Activated CD4-positive, alpha-beta T cell treated with anti-CD3 and anti-CD28 coated beads for 4 hours (primary cell): ENCODE measurements at places on chromosomes 12 and 14.

DNA sequence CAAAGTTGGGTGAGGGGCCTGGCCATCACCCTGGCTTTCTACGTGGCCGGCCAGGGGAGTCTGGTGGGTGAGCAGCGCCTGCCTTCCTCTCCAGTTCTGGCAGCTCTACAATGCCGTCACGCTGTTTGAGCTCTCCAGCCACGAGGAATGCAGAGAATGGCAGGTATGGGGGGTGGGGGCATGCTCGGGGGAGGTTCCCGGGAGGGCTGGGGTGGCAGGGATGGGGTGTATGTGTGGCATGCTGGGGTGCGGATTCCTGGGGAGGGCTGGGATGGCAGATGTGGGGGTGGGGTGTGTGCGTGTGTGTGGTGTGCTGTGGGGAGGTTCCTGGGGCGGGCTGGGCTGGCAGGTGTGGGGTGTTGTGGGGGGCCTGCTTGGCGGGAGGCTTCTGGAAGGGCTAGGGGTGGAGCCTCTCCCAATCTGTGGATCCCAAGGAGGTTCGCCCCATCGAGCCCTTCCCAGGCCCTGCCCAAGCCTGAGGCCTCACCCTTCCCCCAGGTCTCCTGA, 18.5 kb downstream of the RHOF start:
- DNase-seq = no peak

DNA sequence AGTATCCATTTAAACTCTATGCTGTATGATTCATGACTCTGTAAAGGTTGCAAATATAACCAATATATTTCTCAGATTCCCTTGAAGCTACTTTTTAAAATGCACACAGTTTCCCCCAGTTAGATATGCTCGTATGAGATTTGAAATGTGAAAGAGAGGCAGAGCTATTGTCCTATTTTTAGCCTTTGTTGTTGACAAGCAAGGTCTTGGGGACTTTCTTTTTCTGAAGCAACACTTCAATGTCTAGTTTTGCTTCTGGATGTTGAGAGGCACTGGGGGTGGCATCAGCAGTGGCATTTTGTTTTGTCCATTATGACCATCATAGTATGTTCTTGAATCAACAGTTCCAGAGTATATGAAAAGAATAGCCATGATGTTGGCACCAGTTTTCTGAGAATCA, 63.4 kb downstream of the ASCL1 start:
- DNase-seq = no peak

DNA sequence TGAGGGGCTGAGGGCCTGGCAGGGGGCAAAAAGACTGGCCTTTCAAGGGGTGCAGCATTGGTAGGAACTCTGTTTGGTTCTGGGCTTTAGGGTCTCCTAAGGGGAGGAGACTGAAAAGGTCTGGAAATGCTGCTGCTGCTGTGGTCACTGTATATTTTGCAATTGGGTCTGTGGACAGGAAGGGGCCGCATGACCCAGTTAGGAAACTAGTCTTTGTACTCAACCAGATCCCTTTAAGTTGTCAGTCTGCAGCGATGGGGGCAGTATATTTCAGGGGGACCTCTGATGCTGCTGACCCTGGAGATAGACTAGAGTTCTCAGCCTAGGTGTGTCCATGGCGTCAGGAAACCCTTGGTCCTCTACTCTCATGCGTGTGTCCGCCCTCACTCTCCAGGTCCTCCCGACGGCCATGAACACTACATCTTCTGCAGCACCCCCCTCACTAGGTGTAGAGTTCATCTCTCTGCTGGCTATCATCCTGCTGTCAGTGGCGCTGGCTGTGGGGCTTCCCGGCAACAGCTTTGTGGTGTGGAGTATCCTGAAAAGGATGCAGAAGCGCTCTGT, 4.0 kb downstream of the LTB4R start:
- no peak for DNase-seq

DNA sequence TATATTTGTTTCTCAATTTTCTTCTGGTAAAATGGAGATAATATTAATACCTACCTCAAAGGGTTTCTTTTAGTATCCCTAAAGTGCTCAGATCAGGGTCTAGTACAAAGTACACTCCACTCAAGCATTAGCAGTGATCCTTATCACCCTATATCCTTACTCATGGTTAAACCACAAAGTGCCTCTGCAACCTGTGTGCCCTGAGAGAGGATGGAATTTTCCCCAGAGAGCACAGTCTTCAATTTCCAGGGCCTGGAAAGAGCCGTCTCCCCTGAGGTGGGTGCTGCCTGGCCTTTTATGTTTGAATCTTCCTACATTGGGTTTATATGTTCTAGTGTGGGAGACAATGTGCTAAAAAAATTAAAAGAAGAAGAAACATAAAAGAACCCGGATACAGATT, 183.1 kb upstream of the FBXO33 start:
- DNase-seq = no peak

DNA sequence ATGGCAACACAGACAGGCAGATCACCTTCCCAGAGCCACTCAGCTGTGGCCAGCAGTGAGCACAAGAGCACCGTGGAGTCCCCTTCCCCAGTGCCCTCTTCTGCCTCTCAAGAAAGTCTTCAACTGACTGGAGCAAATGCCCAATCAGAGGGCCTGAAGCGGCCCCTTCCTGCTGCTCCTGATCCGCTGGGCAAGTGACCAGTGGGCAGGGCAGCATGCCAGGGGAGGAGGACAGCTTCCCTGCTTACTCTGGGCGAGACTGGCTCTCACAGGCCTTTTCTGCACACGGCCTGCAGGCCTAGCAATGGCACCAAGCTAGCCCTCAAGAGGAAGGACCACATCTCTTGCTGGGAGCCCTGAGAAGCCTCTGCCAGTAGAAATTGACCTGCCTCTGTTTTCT, 890 bp downstream of the KRT71 start:
- no peak for DNase-seq

GRCh38 chr14:48584031-48584430, 908.6 kb upstream of the MDGA2 start:
- no peak for DNase-seq

DNA sequence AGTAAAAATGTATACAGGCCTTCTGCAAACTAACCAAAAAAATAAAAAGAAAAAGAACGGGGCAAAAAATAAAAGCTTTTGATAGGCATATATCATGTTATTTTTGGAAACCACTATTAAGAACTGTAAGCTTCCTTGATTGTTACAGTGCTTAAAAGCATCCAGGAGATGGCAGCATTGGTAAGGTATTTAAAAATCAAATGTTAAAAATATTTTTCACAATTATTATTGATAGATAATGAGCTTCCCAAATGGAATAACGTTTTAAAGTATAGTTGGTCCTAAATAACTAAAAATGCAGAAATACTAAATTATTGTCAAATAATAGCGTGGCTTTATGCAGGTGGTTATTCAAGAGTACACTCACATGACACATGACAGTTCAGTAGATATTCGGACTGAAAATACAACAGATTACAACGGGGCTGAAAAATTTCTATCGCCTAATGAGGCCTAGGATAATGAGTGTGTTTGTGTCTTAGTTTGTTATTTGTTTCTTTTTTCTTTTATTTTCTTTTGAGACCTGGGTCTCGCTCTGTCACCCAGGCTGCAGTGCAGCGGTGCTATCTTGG, 127.2 kb upstream of the ATF7IP start:
- no peak for DNase-seq

GRCh38 chr12:39230086-39230485, 212.8 kb downstream of the KIF21A start:
- no peak for DNase-seq

GRCh38 chr14:69132513-69133181, 20.3 kb downstream of the DCAF5 start:
- no peak for DNase-seq

- peak; percentile 39 for DNase-seq
Measured at GRCh38 chr14:74882103-74882920, 596 bp downstream of the DLST start.

- DNase-seq = no peak
Measured at GRCh38 chr14:93073358-93073707, 42.4 kb downstream of the ITPK1 start.

DNA sequence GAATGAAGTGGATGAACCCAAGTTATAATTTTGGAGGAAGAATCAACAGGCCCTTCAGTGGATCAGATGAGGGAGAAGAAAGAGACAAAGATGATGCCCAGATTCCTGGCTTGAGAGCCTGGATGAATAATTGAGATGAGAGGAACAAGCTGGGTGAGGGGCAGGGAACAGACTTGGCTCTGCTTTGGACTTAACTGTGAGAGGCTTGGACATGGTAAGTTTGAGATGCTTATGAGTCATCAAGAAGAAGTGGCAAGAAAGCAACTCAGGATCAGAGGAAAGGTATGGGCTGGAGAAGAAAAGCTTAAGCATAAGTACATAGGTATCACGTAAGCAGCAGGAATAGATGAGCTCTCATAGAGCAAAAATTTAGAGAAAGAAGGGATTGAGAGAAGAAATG, 55.3 kb downstream of the FIGNL2 start:
- DNase-seq = no peak

- no peak for DNase-seq
Measured at GRCh38 chr14:30272848-30273832, 285.8 kb upstream of the G2E3 start.

DNA sequence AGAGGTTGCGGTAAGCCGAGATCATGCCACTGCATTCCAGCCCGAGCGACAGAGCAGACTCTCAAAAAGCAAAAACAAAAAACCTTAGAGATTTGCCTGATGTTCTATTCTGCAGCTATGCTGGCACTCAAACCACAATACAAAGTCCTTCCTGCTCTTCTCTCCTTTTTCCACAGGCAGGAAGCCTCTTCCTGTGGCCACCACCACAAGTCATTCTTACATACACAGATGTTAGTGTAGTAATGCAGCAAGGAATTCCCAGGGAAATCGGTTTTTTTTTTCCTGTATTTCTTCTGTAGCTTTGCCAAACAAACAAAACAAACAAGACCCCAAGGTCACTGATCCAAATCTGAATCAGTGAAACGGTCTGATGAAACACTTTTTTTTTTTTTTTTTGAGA, 104.3 kb downstream of the FIGNL2 start:
- DNase-seq = no peak

- no peak for DNase-seq
Measured at GRCh38 chr14:22194664-22195063, 394.4 kb downstream of the DAD1 start.

- no peak for DNase-seq
Measured at GRCh38 chr12:122021193-122021821, 377 bp upstream of the BCL7A start.

DNA sequence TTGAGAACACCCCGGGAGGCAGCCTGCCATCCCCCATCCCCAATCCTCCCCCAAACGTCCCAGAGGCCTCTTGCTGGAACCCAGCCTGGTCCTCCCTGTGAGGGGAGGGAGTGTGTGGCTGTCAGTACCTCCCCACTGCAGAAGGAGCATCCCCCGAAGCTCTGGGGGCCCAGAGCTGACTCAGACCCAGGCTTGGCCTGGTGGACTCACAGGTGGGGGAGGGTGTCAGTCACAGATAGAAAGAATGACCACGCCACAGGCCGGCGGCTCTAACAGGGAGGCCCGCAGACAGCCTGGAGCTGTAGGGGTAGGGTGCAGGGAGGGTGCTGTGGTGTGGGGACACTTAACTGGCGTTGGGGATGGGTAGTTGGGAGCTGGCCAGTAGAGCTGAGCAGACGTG, 5.3 kb downstream of the HHIPL1 start:
- no peak for DNase-seq

DNA sequence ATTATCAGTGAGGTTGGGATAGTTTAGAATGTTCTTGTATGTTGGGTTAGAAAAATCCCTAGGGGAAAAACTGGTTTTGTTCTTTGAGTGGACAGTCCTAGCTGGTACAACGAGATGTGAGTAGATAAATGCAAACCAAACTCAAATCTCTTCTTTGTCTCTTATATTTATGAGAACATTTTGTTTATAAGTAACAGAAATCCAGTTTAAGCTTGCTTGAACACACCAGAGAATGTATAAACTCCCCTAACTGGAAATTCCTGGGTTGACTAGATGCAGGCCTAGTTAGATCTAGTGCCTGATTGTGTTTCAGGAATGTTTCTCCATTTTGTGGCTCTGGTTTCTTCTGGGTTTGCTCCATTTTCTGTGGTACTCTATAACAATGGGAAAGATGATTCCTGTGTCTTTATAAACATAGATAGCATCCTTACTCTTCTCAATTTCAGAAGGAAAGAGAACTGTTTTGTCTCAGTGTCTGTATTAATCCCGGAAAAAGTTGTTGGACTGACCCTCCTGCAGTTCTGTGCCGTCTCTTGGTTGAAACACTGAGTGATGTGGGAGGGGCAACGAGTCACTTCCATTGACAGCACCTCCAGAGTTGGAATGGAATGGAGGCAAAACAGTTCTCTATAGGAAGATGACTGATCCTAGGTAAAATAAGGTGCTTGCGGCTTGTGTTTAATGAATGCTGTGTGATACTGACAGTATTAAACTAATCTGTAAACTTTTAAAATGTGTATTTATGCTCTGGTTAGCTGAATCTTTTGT, 244.8 kb downstream of the TMTC2 start:
- no peak for DNase-seq

DNA sequence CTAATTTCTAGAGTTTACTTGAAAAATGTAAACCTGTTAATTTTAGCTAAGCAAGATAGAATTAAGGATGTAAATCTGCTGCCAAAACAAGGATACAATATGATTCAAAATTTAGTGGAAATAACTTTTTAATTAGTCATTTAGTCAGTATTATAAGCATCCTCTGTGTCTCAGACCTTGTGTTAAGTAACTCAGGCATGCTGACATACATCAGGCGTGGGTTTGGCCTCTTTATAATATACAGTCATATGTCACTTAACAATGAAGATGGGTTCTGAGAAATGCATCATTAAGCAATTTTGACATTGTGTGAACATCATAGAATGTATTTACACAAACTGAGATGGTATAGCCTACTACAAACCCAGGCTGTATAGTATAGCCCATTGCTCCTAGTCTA, 386.9 kb downstream of the ZFP36L1 start:
- DNase-seq = no peak

DNA sequence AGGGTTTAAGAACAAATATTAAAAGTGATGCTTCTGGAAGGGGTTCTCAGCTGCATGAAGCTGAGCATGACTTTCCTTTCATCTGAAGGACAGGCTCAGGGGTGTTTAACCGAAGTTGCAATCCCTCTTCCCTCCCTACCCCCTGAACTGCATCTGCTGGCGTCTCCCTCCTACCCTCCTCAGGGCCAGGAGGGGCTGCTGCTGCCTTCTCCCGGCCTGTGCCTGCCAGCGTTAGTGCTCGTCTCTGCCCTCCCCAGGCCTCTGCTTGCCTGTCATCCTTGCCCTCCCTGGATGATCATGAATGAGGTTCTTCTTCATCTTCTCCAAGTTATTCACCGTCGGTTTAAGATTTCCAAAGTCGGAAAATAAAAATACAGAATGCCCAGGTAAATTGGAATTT, 12.2 kb downstream of the SMOC1 start:
- no peak for DNase-seq

DNA sequence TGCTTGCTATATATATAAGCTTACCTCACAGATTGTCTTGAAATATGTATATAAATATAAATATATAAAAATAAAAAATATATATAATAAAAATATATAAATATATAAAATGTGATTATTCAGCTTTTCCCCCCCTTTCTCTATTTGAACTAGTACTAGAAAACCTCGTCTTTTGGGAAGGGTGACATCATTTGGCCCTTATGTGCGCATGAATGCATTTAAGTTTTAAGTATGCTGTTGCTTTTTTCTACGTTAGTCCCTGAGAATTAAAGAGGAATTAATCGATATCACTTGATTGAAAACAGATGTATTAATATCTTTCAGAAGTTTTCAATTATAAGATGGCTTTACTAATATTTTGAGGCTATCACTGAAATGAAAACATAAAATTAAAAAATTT, 69.9 kb downstream of the RAD51B start:
- DNase-seq = no peak

- no peak for DNase-seq
Measured at GRCh38 chr12:130198026-130198662, 35.9 kb downstream of the FZD10 start.
